ENCODE measurements at places on chromosomes 6 and 20. TPM values are rescaled to one million over a fixed set of nuclear protein-coding genes. Genes with fewer than 3 reads are reported as not detected.
A peak's percentile ranks its signal among the peaks of the same experiment; 100 is the strongest.

EEF1A2 gene
- 3.7 TPM for total RNA-seq

C6orf52 gene
- total RNA-seq: not detected

MUC22 gene
- not detected for total RNA-seq

GRCh38 chr6:16733085-16733484 lies 28.2 kb downstream of the ATXN1 start:
- DNase-seq: no peak

DNA sequence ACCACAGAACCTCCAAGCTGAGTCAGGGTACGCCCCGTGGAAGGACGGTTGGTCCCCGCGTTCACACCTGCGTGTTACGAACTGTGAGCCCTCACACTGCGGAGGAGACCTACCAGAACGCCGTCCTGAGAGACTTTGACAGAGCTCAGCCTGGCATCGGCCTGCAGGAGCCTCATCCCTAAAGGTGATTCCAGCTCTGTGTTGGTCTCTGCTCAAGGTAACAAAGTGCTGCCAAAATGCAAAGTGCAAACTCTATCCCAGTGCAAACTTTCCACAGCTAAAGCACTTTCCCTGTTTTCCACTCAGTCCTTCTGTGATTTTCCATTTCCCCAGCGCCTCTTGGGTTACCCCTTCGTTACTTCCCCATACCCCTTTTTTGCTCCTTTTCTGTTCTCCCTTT lies 8.6 kb upstream of the ZBTB46 start:
- DNase-seq: no peak

- DNase-seq: no peak
These were observed 31.7 kb upstream of the CCR6 start for GRCh38 chr6:167091026-167091804.

DNA sequence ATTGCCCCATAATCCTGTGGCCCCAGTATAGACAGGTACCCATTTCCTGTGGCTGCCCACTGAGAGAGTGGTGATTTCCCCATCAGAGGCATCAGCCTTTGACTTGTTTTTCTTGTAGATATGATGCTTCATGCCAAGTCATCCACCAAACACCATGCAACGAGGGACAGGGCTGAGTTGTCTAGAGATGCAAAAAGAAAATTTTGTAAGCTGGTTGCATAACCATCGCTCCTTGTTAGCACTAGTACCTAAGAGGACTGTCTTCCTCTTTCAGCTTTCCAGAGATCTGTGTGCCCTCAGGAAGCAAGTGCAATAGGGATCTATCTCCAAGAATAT lies 166.8 kb downstream of the BCAS1 start:
- DNase-seq: no peak

DNA sequence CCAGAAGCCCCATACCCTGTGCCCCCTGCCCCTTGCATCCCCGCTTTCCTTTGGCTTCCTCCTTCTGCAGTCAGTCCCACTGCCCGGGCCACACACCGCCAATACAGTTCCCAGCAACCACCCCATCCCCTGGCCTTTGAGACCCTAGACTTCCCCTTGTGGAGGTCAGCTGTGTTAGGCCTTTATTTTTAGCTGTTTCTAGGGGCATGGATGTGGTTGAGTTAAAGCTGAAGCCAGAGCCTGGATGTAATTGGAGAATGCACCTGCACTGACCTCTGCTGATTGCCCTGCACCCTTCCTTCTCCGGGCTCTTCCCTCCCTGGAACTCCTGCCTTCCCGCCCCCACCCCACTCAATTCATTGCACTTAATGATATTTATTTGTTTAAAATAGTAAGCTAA lies 33.9 kb downstream of the LYRM2 start:
- no peak for DNase-seq

DNA sequence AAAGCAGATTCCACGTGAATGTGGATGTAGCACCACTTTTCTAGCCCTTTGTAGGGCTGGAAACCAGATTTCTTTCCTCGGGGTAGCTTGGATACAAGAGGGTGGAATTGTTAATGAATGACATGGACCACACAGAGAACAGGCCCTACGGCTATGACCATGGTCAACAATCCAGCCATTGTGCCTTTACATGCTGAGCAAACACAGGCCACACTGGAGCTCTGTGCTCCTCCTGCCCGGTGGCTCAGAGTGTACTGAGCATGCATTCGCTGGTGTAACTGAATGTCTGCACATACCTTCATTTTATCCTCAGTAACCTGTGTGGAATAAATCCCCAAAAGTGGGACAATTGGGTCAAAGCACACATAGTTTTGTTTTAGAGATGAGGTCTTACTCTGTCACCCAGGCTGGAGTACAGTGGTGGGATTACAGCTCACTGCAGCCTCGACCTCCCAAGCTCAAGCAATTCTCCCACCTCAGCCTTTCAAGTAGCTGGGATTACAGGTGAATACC lies 32.8 kb downstream of the LRP11 start:
- DNase-seq: no peak

DNA sequence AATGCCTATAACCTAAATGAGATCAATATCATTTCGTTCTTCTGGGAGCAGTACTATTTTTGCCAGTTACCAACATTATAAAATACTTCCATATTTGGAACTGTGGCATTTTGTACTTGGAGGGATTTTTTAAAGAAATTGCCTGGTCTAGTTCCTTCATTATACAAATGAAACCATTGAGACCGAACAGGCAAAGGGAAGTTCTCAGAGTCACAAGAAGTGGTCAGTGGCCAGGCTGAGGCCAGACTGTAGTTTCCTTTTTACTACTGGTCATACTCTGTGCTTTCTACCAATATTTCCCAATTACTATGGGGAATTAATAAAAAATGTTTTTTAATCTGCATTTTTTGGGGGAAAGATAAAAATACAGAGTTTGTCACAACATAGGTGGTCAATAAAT lies 332.0 kb downstream of the NRN1 start:
- DNase-seq: no peak

DNA sequence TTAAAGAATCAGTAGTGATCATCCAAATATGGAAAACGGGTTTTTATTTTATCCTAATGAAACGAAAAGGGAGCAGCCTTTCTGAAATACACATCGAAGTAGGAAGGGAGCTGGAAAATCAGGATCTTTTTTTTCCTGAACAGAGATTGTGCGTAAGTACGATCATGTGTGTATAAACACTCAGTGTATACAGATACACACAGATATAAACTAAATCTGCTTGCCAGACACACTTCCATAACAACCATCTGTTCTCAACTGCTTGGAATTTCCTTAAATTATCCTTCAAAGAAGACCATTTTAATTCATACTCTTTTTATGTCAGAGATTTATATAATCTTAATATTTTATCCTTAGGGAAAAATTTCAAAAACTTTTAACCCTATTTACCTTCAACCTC lies 110.7 kb downstream of the CHD6 start:
- DNase-seq: no peak

DNA sequence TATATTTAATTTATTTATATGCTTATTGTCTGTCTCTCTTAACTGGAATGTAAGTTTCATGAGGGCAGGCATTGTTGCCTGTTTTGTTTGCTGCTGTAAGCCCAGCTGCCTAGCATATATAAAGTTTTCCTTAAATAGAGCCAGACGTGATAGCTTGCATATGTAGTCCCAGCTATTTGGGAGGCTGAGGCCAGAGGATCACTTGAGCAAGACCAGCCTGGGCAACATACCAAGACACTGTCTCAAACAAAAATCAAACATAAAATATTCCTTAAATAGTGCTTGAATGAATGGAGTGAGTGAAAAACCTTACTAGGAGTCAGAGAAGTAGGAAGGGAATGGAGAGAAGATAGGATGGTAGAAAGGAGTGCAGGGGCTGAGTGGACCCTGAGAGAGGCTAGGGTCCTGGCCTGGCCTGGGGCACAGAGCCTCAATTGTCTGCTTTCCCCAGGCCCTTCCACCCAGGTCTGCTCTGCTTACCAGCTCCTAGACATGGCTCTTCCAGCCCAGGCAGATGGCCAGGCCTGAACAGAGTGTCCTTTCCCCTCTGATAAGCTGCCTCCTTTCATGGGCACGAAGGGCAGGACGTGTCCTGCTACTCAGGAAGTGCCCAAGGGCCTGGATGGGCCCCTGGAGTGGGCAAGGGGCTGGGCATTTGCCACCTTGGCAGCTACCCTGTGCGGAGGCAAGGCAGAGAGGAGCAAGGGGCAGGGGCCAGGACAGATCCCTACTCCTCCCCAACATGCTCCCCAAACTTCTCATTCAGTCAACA lies 17.7 kb upstream of the BAK1 start:
- DNase-seq: no peak

DNA sequence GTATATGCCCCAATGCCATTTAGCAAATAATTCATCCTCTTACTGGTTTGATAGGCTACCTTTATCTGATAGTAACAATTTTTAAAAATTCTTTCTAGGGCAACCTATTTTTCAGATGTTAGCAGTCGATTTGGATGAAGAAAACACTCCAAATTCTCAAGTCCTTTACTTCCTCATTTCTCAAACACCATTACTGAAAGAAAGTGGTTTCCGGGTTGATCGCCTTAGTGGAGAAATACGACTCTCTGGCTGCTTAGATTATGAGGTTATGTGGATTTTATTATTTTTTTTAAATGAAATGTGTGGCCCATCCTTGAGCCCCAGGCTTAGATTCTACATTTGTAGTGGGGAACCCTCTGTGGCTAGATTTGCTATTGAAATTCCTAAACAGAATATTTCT lies 26.3 kb downstream of the CDH26 start:
- DNase-seq: no peak

DNA sequence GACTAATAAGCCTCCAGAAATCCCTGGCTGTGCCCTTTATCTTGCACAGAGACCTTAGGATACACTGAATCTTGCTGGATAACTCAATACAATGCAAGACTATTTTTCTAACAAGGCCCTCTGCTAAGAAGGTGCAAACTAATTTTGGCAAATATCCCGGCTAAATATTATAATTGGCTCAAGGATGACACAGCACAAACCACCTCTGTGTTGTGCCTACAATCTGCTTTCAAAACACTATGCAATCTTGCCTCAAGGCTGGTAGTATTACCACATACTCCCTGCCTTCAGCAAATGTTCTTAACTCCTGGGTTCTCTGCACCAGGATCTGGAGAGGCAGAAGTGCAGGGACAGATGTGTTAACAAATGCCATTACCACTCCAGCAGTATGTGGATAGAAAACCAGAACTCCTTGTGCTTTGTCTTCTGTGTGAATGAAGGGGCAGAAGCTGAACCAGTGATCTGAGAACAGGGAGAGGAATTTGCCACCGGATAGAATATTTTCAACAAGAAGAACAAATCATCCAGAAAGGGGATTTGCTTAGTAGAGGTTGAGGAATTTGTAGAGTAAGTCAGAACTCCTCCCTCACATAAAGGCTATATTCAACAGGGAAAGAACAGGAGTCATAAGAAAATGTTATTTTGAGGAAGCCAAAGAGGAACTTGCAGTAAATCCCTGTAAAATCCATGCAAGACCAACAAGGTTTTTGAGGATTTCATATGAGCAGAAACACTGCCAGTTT lies 74.1 kb upstream of the SLC4A11 start:
- DNase-seq: peak; percentile 68

- no peak for DNase-seq
These were observed 136.2 kb upstream of the CCN2 start for GRCh38 chr6:132087391-132087790.

DNA sequence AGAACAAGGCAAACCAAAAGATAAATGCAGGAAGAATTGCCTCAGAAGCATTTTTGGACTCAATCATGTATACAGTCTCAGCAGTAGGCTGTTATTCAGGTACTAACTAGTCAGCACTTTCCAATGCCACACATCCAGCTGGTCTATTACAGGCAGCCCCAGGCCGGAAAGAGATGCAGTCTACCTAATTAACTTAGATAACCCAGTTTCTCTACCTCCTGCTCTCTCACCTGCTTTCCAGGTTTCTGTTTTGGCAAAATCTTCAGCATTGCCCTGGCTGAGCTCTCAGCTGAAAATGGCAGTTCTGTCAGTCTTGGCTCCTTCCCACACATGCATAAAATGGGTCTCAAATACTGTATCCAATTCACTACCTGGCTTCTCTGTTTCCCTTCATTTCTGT lies 101.3 kb upstream of the UFL1 start:
- no peak for DNase-seq

GRCh38 chr6:2225422-2226392 lies 19.7 kb downstream of the GMDS start:
- DNase-seq: no peak

- no peak for DNase-seq
These were observed 187.6 kb downstream of the DTNBP1 start for GRCh38 chr6:15475261-15475660.

DNA sequence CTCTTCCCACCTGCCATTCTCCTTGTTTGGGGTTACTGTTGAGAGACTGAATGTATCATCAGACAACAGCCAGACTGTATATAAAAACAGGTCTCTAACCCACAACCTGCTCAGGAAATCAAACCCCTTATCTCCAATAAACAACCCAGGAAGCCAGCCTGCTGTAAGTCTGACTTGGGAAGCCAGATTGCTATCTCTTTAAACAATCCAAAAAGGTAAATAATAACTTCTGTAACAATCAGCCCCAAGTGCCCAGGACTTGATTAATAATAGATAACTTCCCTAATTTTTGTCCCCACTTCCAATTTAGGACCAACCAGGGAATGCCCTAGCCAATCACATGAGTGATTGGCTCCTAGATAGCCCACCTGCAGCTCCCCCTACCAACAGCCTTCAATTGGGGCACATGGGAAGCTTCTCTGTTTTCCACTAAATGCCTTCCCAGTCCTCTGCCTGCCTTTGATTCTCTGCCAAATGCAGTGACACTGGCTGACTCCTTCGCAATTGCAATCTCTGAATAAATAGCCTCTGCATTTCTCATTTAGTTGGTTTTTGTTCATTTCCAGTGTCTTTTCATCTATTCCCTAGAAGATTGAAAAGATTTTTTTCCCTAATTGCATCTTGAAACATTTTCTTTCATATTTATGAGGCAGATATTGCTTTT lies 117.1 kb upstream of the TAB2 start:
- no peak for DNase-seq

DNA sequence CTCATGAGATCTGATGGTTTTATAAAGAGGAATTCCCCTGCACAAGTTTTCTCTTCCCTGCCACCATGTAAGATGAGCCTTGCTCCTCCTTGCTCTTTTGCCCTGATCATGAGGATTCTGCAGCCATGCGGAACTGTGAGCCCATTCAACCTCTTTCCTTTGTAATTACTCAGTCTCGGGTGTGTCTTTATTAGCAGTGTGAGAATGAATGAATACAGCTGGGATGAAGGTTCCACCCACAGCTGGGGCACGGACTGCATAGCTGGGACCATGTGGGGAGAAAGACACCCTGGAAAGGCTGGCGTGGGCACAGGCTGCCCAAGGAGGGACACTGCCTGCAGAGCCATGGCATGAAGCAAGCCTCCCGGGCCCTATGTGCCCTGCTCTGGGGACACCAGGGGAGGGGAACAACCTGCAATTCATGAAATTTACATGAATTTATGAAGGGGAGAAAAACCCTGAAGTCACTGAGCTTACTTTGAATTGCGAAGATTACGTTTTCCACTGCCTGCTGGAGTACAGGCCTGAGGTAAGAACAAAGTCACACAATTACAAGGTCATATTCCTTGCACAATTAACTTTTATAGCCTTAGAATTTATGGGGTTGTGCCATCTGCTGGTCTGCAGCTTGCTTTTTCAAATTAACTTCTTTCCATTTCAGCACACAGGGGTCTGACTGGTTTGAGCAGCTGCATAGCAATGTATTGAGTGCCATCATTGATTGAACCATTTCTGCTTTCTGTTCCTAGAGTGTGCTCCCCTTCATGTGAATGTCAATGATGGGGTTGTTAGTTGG lies 46.2 kb downstream of the SLC22A1 start:
- no peak for DNase-seq

All from HFFc6 (cell line).